WTC11 (cell line): ENCODE measurements at places on chromosomes 11 and 22.

- DNase-seq = no peak
Measured at GRCh38 chr11:115180272-115180671, 323.9 kb downstream of the CADM1 start.

- DNase-seq = no peak
Measured at GRCh38 chr11:71428861-71429435, 19.2 kb downstream of the DHCR7 start.

DNA sequence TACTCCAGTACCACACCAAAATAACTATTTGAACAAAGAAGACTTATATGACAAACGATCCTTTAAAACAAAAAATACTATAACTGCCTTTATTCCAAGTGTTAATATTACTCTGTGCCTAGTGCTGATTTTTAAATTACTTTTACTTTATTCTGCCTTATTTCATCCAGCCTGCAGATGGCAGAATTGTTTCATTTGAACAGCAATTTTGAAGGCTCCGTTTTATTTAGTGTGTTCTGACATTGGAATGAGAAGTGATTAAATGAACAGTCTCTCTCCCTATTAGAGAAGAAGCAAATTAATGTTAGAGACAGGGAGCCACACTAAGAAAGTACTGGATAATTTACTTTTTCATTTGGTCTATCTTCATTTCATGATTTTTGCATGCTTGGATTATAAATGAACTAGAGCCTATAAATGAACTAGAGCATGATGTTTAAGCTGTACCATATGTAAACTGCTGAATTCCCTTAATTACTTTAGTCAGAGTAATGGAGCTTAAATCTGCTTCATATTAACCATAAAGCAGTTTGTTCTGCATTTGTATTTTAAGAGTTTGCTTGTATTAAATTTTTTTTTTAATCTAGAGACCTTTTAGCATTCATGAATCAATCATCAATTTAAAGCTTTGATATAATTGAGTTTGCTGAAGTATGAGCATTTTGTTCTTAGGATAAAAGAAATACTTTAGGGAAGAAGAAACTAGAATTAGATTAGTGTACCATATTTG is 9.8 kb downstream of the PDHX start:
- no peak for DNase-seq

DNA sequence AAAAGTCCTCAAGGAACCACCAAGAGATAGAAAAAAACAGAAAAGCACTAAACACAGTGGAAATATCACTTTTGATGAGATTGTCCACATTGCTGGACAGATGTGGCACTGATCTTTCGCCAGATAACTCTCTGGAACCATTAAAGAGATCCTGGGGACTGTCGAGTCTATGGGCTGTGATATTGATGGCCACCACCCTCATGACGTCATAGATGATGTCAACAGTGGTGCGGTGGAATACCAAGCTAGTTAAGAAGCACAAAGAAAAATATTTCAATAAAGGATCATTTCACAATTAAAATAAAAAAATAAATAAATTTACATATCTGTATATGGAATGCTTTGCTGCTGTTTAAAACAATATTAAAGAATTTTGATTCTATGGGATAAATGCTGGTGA is 45.5 kb downstream of the ARL14EP start:
- DNase-seq = no peak

- peak; percentile 49 for DNase-seq
Measured at GRCh38 chr11:61834278-61835048, 6.4 kb downstream of the FADS2 start.

GRCh38 chr11:125091247-125091876 is 20.1 kb downstream of the TMEM218 start:
- peak; percentile 58 for DNase-seq

- no peak for DNase-seq
Measured at GRCh38 chr22:48104102-48104738, 1341.8 kb downstream of the TBC1D22A start.
